ENCODE measurements at places on chromosomes 13 and 19.

- DNase-seq, result no peak
These were observed at the start of gene ATP8A2 for GRCh38 chr13:25371875-25372283. Gene ATP8A2 (plus strand): TSS chr13:25371974. CDS start chr13:25372213, 239 bp downstream.

DNA sequence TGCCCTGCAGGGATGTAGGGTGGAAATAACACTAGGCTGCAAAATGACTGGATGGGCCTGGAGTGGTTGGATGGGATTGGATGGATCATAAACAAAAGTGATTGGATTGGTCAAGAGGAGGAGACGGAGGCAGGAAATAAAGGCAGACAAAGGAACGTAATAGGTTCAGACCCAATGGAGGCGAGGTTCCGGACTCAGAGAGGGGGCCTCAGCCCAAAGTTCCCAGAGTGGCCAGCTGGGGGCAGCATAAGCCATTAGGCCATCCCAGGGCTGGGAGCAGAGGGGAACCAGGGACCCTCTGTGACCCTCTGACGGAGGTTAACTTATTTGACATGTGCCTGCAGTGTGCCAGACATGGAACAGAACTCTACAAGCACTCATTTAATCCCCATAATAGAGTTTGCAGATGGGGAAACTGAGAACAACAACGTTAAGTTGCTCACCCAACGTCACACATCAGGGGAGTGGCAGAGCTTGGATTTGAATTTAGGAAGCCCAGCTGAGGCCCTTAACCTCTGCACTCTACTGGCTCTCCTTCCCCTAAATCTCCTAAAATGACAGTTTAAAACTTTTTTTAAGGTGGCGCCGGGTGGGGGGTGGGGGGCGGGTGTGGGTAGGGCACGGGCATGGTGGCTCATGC is 15.3 kb upstream of the MAP1S start:
- DNase-seq, result no peak

GRCh38 chr19:50770888-50771287 is 624 bp downstream of the GPR32 start:
- DNase-seq, result no peak

DNA sequence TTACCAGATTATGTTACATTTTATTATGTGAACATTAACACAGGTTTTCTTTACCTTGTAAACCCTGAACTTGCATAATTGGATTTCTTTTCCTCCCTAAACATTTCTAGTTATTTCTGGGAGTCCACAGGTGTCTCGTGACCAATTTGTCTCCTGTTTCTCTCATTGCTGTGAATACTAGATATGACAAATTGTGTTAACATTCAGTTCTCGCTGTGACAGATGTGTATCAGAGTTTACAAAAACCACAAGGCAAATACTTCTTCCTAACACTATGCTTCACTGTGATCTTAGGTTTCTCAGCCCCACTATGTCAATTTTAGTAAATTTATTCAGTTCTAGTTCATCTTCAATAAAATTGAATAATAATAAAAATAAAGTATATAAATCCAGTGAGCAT is 1554.9 kb downstream of the EFNB2 start:
- no peak for DNase-seq

DNA sequence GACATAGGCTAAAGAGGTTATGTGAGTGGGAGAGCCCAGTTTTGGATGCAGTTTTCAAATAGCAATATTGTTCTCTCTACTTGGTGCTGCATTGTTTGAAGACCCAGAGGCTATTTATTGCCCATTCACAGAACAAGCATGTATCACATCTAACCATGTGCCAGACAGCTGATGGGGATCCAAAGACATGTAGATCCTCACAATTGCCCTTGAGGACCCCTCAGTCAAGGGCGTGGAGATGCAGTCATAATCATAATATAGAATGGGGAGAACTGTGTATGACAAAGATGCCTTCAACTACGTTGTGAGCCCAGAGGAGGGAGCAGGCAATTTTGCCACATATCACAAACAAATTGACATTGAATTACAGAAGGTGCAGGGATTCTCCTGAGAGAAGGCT is 70.5 kb downstream of the NHLRC3 start:
- no peak for DNase-seq

GRCh38 chr13:44713788-44714469 is 137.8 kb upstream of the TSC22D1 start:
- no peak for DNase-seq

GRCh38 chr13:41821238-41821594 is 139.7 kb downstream of the VWA8 start:
- DNase-seq, result no peak

DNA sequence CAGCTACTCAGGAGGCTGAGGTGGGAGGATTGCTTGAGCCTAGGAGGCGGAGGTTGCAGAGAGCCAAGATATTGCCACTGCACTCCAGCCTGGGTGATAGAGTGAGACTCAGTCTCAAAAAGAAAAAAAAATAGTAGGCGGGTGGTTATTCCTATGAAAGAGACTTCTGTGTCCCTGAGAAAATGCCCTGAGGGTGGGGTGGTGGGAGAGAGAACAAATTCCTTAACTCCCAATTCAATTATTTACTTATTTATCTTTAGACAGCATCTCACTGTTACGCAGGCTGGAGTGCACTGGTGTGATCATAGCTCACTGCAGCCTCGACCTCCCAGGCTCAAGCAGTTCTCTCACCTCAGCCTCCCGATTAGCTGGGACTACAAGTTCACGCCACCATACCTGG is 10.3 kb upstream of the EEF2 start:
- no peak for DNase-seq

DNA sequence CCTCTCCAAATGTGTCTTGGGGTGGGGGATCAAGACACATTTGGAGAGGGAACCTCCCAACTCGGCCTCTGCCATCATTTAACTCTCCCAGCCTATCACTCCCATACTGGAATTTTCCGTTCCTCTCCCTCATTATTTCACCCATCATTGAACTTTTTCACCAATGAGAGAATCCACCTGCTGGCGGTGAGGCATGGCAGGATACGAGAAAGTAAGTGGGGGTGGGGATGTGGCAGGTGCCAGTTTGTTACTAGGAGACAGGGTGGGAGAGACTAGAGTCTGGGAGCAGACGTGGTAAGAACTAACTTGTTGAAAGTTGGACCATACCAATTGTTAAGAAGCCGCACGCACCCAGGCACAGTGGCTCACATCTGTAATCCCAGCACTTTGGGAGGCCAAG is 6.9 kb downstream of the GIPR start:
- DNase-seq, result no peak

DNA sequence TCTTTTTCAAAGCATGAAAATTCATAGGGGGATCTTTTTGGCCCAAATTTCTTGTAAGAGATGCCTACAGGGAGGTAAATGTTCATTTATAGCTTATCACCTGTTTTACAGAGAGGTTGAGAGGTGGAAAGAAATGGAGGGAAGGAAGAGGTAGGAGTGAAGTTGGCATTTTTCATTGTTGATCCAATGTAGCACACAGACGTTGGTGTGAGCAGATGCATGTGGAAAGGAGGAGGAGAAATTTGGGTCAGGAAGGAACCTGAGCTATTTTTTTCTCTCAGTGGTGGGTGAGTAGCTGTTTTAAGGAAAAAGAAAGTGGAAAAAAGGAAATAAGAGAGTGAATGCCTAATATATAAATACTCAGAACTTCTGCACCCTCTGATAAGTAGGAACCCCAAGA is 9.9 kb upstream of the SMIM17 start:
- DNase-seq, result no peak

DNA sequence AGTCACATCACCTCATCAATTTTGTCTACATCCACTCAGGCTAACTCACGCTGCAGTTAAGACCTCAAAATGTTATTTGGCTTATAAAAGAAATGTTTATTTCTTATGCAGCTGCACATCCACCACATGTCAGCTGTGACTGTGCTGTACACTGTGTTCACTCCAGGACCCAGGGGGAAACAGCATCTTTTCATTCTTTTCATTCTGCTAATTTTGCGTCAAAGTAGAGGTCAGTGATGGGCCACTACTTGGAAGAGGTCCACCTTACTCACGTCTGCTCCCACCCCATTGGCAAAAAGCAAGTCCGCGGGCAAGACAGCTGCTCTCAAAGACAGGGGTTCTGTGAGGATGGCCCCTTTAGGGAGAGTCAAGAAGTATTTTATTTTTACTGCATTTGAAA is 4.5 kb upstream of the DCT start:
- DNase-seq, result no peak

GRCh38 chr13:91813253-91813652 is 414.8 kb downstream of the GPC5 start:
- DNase-seq, result no peak

DNA sequence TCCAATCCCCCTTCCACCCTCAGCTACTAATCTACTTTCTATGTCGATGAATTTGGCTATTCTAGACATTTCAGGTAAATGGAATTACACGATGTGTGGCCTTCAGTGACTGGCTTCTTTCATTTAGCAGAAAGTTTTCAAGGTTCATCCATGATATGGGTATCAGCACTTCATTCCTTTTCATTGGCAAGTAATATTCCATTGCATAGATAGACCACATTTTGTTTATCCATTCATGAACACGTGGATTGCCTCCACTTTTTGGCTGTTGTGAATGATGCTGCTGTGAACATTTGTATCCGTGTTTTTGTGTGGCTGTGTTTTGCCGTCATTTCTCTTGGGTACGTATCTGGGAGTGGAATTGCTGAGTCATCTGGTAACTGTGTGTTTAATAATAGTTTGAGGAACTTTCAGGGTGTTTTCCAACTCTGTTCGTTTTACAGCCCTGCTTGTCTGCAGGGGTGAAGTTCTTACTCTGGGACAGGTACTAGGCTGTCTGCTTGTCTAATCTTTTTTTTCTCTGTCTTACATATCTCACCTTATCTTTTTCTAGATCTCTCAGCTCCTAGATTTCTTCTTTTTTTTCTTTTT is 32.5 kb downstream of the MARK4 start:
- DNase-seq, result no peak

- DNase-seq, result no peak
These were observed 12.9 kb upstream of the CXCL17 start for GRCh38 chr19:42455621-42456081.

- DNase-seq, result no peak
These were observed 18.8 kb downstream of the ZSCAN5A start for GRCh38 chr19:56295531-56296455.

GRCh38 chr13:83819156-83819555 is 63.1 kb downstream of the SLITRK1 start:
- no peak for DNase-seq

DNA sequence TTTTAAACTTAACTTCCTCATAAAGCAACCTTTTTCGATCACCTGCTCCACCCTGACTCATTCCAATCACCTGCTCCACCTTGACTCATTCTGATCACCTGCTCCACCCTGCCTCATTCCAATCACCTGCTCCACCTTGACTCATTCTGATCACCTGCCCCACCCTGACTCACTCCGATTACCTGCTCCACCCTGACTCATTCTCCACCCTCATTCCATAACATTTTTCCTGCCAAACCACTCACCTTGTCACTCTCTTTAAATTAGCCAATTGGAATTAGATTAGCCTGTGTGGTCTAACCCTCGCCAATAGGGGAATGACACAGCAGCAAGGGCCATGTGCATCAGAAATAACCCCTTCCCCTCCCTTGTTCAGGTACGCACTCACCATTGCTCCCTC is 31.9 kb upstream of the ZNF83 start:
- no peak for DNase-seq

- DNase-seq, result no peak
These were observed 696 bp upstream of the SAMD1 start for GRCh38 chr19:14091081-14091812.

DNA sequence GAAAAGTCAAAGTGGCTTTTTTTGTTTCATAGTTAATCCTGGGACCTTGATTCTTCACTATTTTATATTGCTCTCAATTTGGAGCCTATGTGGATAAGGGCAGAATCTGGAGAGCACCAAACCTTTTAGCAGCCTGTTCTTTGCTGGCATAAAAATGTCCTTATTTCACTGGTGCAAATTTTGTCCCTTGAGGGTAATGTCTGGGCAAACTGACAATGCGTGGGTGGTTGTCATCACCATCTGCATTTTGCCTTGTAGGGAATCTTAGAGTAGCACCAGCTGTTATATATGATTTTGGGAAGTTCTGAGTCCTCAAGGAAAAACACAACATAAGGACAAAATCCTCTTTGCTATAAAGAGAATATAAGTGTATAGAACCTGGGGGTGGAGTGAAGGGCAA is 336.9 kb upstream of the HTR2A start:
- no peak for DNase-seq

DNA sequence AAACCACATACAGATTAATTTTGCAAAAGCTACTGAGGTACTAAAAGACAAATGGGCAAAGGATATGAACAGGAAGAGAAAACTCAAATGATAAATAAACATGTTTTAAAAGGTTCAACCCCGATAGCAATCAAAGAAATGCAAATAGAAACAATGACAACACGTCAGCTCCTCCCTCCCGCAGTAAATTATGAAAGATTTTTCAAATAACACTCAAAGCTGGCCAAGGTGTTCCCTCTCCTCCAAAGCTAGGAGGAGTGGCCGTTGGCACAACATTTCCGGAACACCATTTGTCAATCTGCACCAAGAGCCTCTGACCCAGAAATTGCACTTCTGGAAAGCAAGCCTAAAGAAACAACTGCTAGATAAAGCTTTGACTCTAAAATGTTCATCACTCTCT is 28.3 kb downstream of the INSR start:
- no peak for DNase-seq

GRCh38 chr19:13748169-13748828 is 16.0 kb upstream of the MRI1 start:
- no peak for DNase-seq

DNA sequence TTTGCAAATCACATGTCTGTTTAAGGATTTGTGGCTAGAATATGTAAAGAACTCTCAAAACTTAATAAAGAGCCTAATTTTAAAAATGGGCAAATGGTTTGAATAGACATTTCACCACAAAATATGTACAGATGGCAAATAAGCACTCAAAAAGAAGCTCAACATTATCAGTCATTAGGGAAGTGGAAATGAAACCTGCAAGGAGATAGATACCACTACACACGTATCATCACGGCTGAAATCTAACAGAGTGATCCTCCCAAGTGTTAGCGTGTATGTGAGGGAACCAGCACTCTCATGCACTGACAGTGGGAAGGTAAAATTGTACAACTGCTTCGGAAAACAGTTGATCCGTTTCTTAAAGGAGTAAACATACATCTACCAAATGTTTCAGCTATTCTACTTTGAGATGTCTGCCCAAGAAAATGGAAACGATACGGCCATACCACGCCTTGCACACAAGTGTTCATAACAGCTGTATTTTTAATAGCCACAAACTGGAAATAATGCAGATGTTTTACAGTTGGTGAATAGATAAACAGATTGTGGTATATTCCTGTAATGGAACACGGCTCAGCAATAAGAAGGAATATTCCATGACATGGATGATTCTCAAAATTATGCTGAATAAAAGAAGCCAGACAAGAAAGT is 14.5 kb downstream of the ARHGEF7 start:
- no peak for DNase-seq

GRCh38 chr13:70253834-70254233 is 145.6 kb upstream of the KLHL1 start:
- DNase-seq, result no peak

DNA sequence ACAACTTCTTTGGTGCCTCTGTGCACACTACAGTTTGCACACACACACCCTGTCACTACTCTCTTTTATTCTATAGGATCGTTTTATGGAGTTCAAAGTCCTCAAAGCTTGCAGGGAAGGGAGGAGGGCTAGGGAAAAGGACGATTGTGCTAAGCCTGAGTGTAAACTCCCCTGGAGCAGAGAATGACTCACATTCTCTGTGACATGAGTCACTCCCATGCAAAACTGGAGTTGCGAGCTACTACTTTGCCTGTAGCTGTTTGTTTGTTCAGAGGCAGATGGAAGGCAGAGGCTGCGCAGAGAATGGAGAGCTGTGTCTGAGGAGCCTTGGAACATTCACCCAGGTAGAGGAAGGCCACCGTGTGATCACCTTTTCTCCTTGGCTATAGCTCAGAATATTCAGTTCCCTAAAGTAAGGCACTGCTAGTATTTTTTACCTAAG is 80.5 kb upstream of the MBNL2 start:
- no peak for DNase-seq

All from cortex of kidney (tissue), 1 donor.